ENCODE measurements at places on chromosomes 5 and 9. TPM values are rescaled to one million over a fixed set of nuclear protein-coding genes. Genes with fewer than 3 reads are reported as not detected.

GRCh38 chr9:15743512-15743911 lies 190.7 kb downstream of the CCDC171 start:
- no peak for DNase-seq

DNA sequence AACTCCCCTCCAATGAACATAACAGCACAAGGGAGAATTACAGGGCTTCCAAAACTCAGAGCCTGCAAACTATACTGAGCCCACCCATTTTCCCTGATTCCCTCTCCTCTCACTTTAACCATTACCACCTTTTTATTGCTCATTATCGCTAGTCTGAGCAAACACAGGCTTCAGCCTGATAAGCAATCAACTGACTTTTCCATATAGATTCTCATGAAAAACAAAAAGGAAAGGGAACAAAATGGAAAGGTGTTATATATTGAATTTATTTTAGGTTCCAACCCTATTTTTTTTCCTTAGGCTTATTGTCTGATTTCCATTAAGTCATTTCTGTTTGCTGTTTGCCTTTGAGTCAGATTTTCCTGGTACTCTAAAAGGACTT lies 27.9 kb downstream of the SEMA6A start:
- DNase-seq, result no peak

DNA sequence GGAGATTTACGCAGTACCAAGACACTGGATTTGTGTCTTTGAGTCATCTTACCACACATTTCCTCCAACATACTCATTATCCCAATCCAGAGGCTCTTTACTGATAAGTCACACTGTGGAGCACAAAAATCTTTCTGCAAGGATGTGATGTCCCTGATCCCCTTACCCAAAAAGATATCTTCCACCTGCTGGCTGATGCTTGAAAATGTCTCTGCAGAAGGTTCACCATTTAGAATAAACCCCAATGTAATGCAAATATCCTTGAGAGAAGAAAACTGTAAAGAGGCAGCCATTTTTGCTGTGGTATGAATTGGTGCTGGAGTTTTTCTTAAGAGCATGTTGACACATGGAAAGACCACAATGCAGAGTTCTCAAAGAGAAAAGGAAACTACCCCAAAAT lies 65.7 kb upstream of the RORB start:
- no peak for DNase-seq

GRCh38 chr9:86983620-86984259 lies 36.4 kb upstream of the GAS1 start:
- DNase-seq, result peak; percentile 40

GRCh38 chr5:4983701-4984100 lies 156.4 kb upstream of the ADAMTS16 start:
- DNase-seq, result no peak

The NOL6 gene
- 15.2 TPM for total RNA-seq
